SK-N-DZ (cell line): ENCODE measurements at places on chromosomes 11 and 22.

DNA sequence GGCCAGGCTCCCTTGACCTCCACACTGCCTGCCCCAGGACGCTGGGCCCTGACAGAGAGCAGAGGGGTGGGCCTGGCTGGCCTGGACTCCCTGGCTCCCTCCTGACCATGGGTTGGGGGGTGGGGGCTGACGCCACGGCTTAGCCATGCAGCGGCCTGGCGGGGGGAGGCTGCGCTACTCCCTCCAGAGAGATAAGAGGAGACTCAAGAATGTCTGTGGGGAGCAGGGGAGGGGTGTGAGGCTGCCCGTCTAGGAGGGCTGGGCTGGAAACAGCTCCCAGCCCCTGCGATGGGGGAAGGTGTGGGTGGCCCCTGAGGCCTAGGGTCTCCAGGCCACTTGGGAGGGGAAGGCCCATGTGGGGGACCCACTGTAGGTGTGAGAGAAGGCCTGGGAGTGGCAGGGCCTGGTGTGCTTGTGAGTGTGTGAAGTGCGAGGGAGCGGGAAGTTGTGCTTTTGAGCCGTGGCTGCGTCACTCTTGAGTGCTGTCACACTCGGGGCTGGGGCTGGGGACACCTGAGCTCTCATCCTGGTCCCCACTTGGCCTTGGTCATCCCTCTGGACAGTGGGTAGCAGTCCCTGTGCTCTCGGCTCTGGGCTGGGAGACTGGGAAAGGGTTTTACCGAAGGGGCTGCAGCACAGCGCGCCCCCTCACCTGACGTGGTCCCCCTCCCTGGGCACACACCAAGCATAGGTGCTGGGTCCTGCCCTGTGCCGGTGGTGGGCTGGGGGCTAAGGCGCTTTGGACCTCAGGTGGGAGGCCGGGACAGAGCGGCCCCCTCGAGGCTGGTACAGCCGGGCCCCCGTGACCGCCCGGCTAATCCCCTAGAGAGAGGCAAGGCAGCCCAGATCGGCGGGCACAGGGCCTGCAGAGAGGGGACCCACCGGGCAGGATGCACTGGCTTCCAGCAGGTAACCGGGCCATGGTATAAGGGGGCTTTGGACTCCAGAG lies 2.4 kb downstream of the MYRF start:
- DNase-seq, result no peak

DNA sequence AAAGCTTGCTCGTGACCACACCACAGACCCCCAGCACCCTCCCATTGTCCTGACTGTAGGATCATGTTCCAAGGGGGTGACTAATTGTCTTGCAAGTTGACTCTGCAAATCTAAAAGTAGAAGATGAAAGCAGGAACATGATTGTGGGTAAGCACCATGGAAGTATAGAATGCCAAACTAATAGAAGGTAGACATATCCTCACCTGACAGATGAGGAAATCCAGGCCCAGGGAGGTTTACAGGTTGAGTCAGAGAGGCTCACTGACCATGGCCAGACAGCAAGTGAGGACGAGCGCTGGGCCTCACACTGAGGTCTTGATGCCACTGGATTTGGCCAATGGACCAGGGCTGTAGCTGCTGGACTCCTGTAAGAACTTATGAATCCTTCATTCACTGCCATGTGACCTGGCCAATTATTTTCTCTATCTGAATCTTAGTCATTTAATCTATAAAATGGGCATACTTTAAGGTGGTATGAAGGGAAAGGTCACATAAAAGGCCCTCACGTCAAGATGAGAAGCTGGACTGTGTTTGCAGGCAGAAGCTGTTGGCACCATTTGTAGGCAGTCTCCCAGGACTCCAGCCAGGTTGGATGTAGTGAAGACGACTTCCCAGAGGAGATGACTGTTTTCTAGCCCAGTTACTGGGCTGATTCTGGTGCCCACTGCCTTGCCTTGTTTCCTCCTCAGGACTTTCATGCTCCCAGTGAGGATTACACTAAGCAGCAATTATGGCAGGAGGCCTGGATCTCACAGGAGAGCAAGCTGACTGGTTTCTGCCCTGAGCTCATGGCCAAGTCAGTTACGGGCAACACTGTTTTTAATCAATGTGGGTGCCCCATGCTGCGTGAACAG lies 54.6 kb downstream of the GAB4 start:
- DNase-seq, result no peak

DNA sequence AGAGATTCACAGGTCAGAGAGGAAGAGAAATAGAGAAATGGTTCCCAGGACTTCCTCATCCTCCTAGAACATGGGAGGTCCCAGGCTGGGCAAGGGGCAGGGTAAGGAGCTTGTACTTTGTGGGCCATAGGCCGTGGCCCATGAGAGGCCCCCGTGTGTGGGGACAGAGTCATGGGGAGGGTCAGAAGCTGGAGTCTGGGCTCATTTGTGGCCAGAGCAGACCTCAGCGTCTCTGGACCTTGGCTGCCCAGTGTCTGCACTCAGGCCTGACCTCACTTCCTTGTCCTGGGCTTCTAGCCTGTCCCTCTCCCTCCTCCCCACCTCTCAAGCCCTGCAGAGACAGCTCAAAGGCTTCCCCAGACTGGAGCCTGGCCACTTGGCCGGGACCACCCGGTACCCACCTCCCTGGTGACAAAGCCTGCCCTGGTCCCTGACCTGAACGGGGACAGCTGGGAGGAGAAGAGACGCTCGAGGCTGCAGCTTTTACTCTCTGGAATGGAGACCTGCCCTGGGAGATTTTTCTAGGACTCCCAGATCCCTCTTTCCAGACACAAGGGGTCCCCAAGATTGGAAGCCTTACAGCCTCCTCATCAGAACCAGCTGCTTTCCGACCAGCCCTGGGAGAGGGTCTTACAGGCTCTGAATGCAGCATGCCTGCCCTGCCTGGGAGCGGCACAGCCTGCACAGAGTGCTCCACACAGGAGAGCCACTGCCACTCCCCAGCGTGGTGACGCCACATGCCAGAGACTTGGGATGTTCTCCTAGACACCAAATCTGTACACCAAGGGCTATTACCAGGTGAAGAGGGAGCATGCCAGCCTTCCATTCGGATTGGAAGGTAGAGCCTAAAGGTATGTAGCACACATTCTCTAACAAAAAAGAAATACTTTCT lies 569.0 kb upstream of the B3GAT1 start:
- no peak for DNase-seq

GRCh38 chr22:33735978-33736377 lies 184.3 kb downstream of the LARGE1 start:
- no peak for DNase-seq

- no peak for DNase-seq
Measured at GRCh38 chr11:133747409-133747808, 97.9 kb downstream of the SPATA19 start.

- DNase-seq, result peak; percentile 86
Measured at GRCh38 chr11:63917692-63918506, 935 bp upstream of the RCOR2 start.

- no peak for DNase-seq
Measured at GRCh38 chr11:108912581-108912980, 247.7 kb downstream of the DDX10 start.
